ENCODE measurements at places on chromosomes 2 and 18. TPM values are rescaled to one million over a fixed set of nuclear protein-coding genes. Genes with fewer than 3 reads are reported as not detected.

GRCh38 chr2:233271693-233272092 lies 20.2 kb downstream of the ATG16L1 start:
- H3K27me3 ChIP-seq: no peaks in the 10 kb centered on the region
- H3K36me3 ChIP-seq: peaks cover 4% of the 10 kb centered on the region
- H3K27ac ChIP-seq: no peak overlapping the region
- no peak for DNase-seq
- no peak overlapping the region for H3K4me3 ChIP-seq

- H3K4me1 ChIP-seq: peaks cover 16% of the 10 kb centered on the region
- H3K4me3 ChIP-seq: no peak overlapping the region
- no peaks in the 10 kb centered on the region for H3K27me3 ChIP-seq
- no peak overlapping the region for H3K27ac ChIP-seq
- no peak for DNase-seq
These were observed 33.1 kb downstream of the MGAT4A start for GRCh38 chr2:98697651-98698337.

SPRED2 gene
- polyA plus RNA-seq: 17.7 TPM

HK2 gene
- 25.4 TPM for polyA plus RNA-seq

PLEKHH2 gene
- 3.3 TPM for polyA plus RNA-seq

DNA sequence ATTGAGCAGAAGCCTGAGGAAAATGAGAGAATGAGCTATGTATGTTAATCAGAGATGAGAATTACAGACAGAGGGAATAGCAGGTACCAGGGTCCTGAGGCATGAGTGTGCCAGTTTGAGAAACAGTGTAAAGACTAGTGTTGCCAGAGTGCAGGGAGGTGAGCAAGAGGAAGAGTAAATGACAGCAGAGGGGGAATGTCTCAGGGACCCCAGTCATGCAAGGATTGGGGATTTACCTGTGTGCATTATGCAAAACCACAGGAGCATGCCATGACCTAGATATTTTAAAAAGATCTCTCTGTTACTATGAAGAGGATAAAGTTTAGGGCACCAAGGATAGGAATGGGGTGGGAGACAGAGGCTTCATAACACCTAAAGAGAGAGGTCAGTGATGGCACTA lies 72.1 kb downstream of the TTC32 start:
- no peak overlapping the region for H3K4me3 ChIP-seq
- no peaks in the 10 kb centered on the region for H3K36me3 ChIP-seq
- no peak overlapping the region for H3K27ac ChIP-seq
- H3K27me3 ChIP-seq: no peaks in the 10 kb centered on the region

- H3K4me1 ChIP-seq: peaks cover 7% of the 10 kb centered on the region
- no peaks in the 10 kb centered on the region for H3K27me3 ChIP-seq
- DNase-seq: no peak
- H3K27ac ChIP-seq: no peak overlapping the region
- no peak overlapping the region for H3K4me3 ChIP-seq
- H3K36me3 ChIP-seq: no peaks in the 10 kb centered on the region
These were observed 23.3 kb downstream of the PHLPP1 start for GRCh38 chr18:62738639-62739038.

ST6GAL2 gene
- 3.0 TPM for polyA plus RNA-seq

- H3K36me3 ChIP-seq: no peaks in the 10 kb centered on the region
- H3K4me1 ChIP-seq: no peaks in the 10 kb centered on the region
- H3K4me3 ChIP-seq: no peak overlapping the region
- no peak overlapping the region for H3K27ac ChIP-seq
- DNase-seq: no peak
These were observed 88.8 kb downstream of the STK39 start for GRCh38 chr2:168158586-168158985.

LIMS3 gene
- polyA plus RNA-seq: 5.5 TPM

DNA sequence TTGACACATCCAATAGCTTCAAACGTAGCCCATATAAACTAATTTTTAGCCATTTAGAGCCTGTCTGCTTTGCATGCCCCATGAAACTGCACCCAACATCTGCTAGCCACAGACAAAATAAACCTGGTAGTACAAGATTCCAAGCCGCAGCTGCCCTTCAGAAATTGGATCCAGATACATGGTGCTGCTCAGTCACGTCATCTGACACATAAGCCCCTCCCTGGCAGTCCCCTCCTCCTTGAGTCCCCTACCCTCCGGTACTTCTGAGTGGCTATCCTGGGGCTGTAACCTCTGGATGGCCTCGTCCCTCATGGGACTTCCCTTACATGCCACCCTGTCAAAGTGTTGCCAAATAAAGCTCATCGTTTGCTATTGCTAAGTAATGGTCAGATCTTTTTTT lies 33.8 kb downstream of the PROC start:
- H3K27ac ChIP-seq: no peak overlapping the region
- DNase-seq: no peak
- H3K27me3 ChIP-seq: no peaks in the 10 kb centered on the region
- H3K4me1 ChIP-seq: peaks cover 13% of the 10 kb centered on the region
- H3K36me3 ChIP-seq: no peaks in the 10 kb centered on the region

DNA sequence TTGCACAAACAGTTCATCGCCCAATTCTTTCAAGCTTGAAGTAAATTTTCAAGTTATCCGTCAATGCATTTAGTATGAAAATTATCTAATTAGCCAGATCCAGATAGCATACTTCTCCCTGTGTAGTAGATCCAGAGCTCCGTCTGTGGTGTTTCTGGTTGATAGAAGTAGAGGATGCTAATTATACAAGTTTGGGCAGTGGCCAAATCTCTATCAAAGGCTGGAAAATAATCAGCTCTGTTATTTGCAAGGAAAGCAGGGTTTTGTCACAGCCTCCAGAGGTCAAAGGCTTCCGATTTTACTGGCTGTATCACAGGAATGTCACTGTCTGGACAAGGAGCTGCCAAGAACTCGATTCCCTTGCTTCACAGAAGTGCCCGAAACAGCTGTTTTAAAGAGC lies 28.6 kb downstream of the LRRC30 start:
- DNase-seq: no peak
- H3K27me3 ChIP-seq: peaks cover 10% of the 10 kb centered on the region
- H3K27ac ChIP-seq: no peak overlapping the region
- H3K36me3 ChIP-seq: no peaks in the 10 kb centered on the region
- H3K4me3 ChIP-seq: no peak overlapping the region

GRCh38 chr2:237051861-237052260 lies 33.8 kb upstream of the COPS8 start:
- no peaks in the 10 kb centered on the region for H3K36me3 ChIP-seq
- H3K4me1 ChIP-seq: no peaks in the 10 kb centered on the region
- no peaks in the 10 kb centered on the region for H3K27me3 ChIP-seq
- no peak for DNase-seq
- H3K4me3 ChIP-seq: no peak overlapping the region

DNA sequence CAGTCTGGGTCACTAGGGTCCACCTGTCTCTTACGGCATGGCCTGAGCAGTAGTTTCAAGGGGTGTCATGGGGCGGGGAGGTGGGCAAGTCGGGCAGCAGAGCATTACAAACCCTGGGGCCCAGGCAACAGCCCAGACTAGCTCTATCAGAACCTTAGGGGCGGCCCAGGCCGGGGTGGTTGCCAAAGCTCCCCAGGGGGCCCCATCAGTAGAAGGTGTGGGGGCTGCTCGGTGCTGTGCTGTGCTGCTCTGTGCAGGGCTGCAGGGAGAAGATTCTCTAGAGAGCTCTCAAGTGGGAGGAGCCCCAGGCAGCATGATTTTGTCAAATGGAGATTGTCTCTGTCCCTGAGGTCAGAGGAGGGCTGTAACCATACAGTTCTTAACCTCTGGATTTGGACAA lies 36.4 kb upstream of the SLC14A1 start:
- no peaks in the 10 kb centered on the region for H3K27me3 ChIP-seq
- H3K36me3 ChIP-seq: no peaks in the 10 kb centered on the region
- no peak overlapping the region for H3K27ac ChIP-seq
- no peak for DNase-seq
- no peak overlapping the region for H3K4me3 ChIP-seq

CD207 gene
- polyA plus RNA-seq: 0.29 TPM

DNA sequence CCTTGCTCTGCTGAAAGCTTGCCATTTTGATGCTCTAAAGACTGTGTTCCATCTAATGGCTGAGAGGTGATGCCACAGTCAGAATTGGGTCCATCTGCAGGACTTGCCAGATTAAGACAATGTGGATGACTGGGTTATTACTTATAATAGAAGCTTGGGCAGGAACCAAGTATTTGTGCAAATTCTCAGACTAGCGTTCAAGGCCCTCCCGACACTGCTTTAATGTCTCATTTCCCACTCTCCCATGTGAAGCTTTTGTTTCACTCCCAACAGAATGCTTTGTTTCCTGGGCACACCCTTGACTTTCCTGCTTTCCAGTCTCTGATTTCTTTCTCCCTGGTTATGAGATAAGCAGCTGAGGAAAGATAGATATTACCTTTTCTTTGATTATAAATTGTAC lies 215.8 kb downstream of the KCNS3 start:
- no peaks in the 10 kb centered on the region for H3K27me3 ChIP-seq
- DNase-seq: no peak
- H3K4me1 ChIP-seq: no peaks in the 10 kb centered on the region
- no peak overlapping the region for H3K4me3 ChIP-seq
- no peak overlapping the region for H3K27ac ChIP-seq

LBH gene
- 54.2 TPM for polyA plus RNA-seq

GRCh38 chr2:239199041-239199768 lies 201.6 kb downstream of the HDAC4 start:
- H3K27ac ChIP-seq: no peak overlapping the region
- DNase-seq: no peak
- no peaks in the 10 kb centered on the region for H3K4me1 ChIP-seq
- H3K36me3 ChIP-seq: no peaks in the 10 kb centered on the region
- H3K4me3 ChIP-seq: no peak overlapping the region

DNA sequence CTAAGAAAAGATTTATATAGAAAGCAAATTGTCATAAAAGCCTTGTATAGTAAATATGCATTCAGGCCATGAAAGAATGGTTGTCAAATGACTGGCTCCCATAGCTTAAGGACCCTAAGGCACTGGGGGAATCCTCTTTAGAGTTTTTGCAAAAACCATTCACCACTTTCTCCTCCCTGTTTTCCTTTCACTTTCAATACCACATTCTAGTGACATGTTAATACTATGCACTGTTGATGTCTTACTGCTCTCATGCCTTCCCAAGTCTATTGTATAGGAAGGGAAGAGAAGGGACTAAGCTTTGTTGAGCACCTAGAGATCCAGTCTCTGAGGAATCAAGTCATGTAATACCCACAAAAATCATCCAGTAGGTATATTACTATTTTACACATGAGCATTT lies 383.0 kb upstream of the LRRTM1 start:
- no peak overlapping the region for H3K27ac ChIP-seq
- no peaks in the 10 kb centered on the region for H3K27me3 ChIP-seq
- no peaks in the 10 kb centered on the region for H3K4me1 ChIP-seq
- no peak overlapping the region for H3K4me3 ChIP-seq
- no peaks in the 10 kb centered on the region for H3K36me3 ChIP-seq

PROKR1 gene
- polyA plus RNA-seq: not detected
